ENCODE measurements at places on chromosomes 1 and 21. TPM values are rescaled to one million over a fixed set of nuclear protein-coding genes. Genes with fewer than 3 reads are reported as not detected.
A peak's percentile ranks its signal among the peaks of the same experiment; 100 is the strongest.

- no peak for DNase-seq
Observed at GRCh38 chr21:31279986-31280385, 64.1 kb downstream of the TIAM1 start.

DNA sequence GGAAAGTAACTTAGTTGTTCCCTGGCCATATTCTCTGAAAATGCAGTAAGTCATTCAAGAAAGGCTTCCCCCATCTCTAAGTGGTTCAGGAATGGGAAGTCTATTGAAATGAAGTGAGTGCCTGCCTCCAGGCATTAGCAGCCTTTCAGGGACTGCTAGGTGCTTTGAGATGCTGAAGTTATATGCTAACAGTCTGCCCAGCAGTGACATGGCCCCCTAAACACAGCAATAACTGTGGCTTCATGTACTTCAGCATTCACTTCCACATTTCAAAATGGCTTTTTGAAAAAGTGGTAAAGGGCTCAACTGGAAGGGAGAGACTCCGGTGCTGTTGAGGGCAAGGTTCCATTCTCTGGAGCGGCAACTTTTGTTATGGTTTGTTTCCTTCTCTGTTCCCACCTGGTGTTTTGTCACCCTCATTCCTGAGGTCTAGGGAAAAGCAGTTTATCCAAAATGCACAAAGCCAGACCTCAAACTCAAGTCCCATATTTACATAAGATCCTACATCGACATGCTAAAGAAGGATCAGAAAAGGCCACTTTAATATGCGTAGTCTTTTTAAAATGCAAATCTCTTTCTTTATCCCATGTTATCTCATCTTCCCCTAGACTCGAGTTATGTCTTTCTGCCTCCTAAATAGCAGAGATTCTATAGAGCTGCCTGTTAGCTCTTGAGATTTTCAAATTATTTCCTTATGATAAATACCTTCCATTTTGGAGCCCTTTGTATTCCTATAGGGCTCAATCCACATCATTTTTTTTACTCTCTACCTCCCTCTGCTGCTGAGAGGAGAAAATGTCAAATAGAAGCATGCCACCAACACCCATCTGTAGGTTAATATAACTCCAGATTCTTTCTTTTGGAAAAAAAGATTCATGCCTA lies 34.2 kb upstream of the LRRC8C start:
- peak; percentile 74 for DNase-seq

DNA sequence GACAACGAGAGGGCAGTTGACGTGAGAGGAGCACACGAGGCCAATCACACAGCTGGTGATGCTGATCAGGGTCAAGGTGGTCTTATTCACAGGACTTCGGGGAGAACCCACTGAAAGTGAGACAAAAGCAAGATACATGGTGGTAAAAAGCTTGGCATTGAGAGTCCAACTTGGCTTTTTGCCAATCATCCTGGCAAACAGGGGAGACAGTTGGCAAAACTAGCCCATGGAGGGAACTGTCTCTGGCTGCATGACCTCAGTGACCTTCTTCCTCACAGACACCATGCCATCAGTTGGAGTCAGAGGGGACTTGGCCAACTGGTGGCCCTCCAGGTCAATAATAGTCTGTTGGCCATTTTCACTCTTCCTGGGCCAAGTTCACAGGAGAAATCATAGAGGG lies 139.9 kb downstream of the ASTN1 start:
- no peak for DNase-seq

DNA sequence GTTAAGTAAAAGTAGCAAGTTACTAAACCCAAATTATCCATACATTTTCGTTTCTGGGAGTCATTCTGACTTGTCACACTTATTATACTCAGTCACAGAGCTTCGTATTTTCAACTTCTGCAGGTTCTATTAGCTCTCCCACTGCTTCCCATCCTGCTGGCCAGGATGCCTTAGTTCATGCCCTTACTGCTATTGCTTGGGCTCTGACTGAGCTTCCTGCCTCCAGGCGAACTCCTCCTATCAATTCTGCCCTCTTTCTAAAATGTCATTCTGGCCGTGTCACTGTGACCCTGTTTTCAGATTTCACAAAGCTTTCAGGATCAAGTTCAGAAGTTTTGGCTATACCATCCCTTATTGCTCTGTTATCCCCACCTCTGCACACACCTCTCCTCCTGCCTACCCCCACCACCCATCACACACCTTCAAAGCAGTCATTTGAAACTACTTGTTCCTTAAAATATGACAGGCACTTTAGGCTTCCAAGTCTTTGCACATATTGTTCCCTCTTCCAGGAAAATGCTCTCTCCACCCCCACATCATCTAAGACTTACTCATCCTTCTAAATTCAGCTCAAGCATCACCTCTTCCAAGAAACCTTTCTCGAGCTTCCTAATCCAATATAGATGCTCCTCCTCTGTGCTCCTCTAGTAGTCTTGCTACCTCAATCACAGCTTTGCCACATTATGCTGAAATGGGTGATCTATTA lies 278.0 kb downstream of the BRINP2 start:
- DNase-seq = no peak

The ETV3L gene
- total RNA-seq = not detected

The TMEM125 gene
- 39.3 TPM for total RNA-seq

The RER1 gene
- 50.9 TPM for total RNA-seq

The ZNF593OS gene
- not detected for total RNA-seq

The SZRD1 gene
- total RNA-seq = 73.9 TPM
